ENCODE measurements at places on chromosomes 4 and X.

- DNase-seq, result no peak
Observed at GRCh38 chr4:133997436-133997835, 204.2 kb downstream of the PABPC4L start.

DNA sequence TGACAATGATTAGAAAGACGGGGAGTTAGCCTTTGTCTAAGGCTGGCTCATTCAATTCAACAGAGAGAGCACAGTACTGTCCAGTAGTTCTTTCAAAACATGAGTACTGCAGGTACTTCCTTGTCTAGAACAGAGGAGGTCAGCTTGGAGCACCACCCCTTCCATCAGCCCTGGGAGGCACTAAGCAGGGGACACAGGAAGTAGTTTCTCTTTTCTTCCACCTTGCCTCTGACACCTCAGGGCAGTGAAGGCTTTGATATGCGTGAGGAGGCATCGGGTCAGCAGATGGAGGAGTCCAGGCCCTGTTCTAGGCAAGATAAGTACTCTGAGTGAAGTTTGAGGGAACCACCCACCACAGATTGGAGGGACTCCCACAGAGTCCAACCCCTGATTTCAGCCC lies 33.1 kb downstream of the MAGEB10 start:
- DNase-seq, result no peak

DNA sequence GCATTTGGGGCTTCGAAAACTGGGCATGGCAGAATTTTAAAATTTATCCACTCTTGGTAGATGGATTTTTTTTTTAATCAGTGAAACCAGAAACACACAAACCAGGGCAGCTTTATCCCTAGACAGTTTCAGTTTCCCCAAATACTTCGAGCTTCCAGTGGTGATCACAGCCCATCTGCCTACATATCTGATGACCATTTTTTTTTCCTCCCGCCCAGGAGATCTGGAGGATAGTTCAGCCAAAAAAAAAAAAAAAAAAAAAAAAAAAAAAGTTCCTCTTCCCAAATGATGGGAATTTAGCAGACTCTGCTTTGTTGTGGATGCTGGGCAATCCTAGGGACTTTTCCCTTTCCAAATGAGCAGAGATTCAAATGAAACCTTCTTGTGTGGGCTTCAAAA lies 1.0 kb upstream of the TBC1D9 start:
- DNase-seq, result no peak

DNA sequence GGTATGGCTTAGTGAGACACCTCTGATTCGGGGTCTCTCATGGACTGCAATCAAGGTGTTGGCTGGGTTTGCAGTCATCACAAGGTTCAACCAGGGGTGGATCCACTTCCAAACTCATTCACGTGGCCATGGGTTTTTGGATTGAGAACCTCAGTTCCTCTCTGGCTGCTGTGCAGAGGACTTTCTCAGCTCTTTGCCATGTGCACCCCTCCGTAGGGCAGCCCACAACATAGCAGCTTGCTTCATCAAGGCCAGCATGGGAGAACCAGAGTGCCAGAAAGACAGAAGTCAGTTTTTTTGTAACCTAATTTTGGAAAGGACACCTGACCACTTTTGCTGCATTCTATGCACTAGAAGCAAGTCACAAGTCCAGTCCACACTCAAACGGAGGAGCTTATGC lies 154.9 kb downstream of the PJA1 start:
- DNase-seq, result no peak

DNA sequence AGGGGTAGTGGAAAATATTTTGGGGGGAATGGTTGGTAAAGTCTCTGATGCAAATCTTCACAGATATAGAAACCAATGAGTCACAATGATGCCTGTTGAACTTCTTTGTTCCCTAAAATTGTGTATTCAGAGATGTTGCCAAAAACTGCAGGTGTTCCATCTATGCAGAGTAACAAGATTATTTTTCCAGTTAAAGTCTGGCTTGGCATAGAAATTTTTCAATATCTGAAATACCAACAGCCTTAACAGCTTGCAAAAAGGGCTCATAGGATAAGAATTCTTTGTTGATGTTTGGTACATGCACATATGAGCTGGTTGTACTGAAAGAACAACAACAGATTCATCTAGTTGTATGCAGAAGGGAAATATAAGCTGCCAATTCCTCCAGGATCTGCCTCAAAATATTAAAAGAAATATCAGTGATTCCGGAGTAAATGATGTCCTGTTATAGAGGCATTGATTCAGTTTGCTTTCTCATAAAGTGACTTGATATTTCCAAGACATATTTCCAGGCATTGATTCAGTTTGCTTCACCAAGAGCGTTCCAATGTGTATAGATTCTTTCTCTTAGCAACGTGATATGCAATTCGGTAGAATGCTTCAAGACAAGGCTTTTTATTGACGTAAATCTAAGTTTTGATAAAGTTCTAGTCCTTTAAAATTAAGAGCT lies 564.4 kb downstream of the TMA16 start:
- no peak for DNase-seq

- DNase-seq, result no peak
Observed at GRCh38 chr4:22458098-22458497, 57.8 kb downstream of the ADGRA3 start.

- DNase-seq, result no peak
Observed at GRCh38 chr4:8348071-8348470, 78.5 kb downstream of the HTRA3 start.

DNA sequence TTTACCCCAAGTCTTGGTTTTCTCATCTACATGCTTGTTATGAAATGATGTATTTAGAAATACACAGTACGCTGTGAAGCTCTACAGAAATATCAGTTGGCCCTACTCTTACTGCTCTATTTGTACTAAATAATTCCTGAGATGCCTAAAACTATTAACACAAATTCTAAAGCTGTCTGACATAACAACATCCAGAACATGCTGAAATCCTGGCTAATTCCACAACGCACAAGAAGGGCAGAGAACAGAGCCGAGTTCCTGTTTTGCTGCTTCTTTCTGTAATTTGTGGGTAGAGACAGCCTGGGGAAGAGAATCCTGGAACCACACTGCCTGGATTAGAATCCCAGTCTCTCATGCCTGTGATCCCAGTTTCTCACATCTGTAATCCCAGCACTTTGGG lies 59.0 kb downstream of the ZNF827 start:
- DNase-seq, result no peak

GRCh38 chr4:60039908-60040307 lies 1160.2 kb upstream of the ADGRL3 start:
- DNase-seq, result no peak

DNA sequence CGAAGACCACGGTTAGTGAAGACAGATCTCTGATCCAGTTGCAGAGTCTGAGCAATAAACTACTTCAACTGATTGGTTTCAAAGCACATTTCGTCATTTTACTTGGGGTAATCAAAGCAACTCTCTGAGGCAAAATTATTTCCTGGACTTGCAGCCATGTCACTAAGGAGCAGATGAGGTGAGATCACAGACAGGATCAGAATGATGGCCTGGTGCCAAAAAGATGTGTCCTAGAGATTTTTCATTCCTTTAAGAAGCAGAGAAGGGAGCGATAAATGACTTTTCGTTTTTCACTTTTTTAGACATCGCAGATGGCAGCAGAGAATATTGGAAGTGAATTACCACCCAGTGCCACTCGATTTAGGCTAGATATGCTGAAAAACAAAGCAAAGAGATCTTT lies 83.9 kb downstream of the PTTG2 start:
- DNase-seq, result no peak

DNA sequence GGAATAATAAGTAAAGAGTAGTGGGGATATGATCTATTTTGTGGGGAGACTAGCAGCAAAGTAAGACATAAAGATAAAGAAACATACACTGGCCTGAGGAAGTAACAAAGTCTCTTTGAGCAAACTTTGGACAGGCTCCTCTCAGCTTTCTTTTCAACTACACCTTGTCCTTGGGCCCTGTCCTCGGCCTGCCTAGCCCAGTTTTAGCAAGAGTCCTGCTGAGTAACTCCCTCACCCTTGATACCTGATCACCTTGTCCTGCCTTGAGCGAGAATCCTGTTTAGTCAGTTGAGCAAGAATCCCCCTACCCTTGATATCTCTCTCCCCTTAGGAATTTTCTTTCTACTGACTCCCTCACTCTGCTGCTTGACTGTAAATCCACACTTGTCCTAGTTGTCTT lies 11.5 kb downstream of the HNRNPH2 start:
- DNase-seq, result no peak

GRCh38 chrX:2756548-2756947 lies 4.7 kb downstream of the XG start:
- no peak for DNase-seq

DNA sequence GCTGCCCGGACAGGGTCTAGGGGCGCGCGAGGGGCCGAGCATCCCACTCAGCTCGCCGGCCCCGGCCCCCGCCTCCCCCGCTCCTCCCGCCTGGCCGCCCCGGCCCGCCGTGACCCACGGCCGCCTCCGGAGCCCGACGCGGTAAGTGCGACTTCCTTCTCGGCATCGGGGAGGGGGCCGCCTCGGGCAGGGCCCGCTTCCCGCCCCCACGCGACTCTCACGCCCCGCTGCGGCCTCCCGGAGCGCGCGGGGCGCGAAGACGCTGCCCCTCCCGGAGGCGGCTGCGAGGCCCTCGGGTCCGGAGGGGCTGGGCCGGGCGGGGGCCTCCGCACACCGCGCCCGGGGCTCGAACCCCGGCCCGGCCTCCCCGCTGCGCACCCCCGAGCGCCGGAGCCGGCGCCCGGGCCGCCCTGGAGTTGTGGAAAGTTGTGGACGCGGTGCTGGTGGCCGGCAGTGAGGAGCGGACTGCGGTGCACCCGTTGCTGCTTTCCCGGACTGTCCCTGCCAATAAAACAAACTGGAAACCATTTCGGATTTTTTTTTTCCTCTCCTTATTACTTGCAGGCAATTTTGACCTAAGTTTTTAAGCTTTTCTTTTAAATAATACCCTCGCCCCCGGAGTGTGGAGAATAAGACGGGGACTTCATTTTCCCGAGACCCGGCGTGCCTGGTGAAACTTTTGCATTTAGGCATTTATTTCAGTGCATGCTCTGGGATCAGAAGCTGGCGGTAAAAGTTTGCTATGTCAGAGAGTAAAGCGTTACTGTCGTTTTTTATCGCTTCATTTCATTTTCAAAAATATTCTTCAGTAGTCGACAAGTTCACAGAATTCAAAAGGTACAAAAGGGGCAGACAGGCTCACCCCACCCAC lies 13.0 kb upstream of the TMEM156 start:
- DNase-seq, result peak; percentile 62

- no peak for DNase-seq
Observed at GRCh38 chr4:158169931-158170690, 2.7 kb downstream of the GASK1B start.

GRCh38 chr4:55560096-55560495 lies 13.4 kb upstream of the CLOCK start:
- no peak for DNase-seq

GRCh38 chr4:184740980-184741391 lies 7.1 kb upstream of the CENPU start:
- no peak for DNase-seq

- DNase-seq, result no peak
Observed at GRCh38 chr4:147371661-147372060, 109.2 kb upstream of the EDNRA start.

DNA sequence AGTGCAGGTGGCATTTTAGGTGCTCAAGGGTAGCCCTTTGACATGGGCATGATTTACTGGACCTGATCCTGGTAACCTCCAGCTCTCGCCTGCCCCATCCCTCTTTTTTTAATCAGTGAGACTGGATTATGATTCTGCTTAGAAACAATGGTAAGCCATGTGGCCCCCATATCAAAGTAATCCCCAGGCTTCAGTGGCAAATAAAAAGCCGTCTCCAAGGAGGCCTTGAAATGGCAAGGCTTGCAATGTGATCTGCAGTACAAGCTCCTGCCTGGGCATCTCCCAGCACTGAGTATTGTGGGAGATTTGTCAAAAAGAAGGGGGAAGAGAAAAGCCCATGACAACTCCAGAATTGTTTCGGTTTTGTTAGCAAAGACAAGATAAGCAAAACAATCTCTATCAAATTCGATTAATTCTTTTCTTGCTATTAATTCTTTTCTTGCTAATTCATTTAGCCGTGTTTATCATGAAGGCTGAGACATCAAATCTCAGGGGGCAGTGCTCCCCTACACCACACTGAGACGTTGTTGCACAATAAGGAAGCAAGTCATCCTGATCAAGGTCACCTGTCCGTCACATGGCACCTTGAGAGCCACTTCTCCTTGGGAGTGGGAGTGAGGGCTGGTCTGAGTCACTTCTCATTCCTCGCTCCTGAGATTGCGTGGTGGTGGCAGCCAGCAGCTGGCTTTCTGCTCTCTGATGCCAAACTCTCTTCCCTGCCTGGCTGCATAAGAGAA lies 312.7 kb upstream of the GATB start:
- DNase-seq, result no peak

DNA sequence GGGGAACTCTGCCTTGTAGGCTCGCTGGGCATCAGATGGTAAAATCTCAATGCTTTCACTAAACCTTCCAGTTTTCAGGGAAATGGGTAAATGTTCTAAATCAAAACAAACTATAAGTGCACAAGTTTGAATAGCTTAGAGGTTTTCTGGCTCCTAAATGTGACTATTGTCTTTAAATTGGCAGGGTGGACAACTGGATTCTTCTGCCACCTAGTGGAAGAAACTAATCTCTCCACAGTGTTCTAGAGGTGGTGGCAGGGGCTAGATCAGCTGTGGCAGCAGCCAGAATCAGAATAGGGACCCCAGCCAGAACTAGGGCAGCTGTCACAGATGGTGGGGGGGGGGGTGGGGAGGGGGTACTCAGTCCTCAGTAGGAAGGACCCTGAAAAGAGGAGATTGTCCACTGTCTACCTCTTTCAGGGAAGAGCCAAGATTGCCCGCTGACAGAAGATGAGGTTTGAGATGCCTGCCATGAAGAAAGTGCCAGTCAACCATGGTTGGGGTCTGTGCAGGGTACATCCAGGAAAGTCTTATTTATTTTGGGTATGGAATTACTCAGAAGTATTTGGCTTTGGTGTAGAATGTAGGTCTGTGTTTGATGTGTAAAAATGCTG lies 201.4 kb downstream of the CCNG2 start:
- peak; percentile 67 for DNase-seq

DNA sequence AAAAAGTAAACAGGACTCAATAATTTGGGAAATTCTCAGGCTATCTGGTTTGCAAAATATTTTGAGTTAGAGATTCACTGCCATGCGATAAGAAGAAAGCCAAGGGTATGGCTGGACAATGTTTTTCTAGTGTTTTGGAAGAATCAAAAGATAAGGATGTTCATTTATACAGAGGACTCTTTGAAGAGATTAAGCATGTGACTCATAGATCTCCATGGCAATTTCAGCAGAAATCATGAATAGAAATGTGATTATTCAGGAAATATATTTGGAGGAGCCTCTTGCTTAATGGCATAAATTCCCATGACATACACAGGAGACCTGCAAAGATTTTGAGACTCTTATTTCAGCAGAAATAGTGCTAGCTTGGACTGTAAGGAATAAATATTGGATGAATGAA lies 16.7 kb upstream of the FRAS1 start:
- no peak for DNase-seq

DNA sequence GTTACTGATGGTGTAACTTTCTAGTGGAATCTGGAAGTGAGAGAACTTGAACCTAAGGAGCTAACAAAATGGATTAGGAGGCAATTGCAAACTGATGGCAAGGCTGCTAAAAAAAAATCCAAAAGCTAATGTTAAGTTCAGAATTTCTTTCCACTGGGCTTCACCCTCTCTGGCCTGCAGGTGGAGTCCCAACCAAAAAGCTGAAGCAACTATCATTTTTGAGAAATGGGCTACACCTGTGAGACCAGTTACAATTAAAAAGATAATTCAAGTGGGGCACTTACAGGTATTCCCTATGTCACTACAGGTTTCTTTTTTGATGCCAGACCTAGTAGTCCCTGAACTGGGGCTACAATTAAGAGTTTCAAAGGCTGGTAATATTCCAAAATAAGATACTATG lies 142.1 kb upstream of the FTHL17 start:
- peak; percentile 40 for DNase-seq

Measured in NAMALWA (cell line).